HEK293T (cell line): ENCODE measurements at places on chromosomes 16 and 17.

DNA sequence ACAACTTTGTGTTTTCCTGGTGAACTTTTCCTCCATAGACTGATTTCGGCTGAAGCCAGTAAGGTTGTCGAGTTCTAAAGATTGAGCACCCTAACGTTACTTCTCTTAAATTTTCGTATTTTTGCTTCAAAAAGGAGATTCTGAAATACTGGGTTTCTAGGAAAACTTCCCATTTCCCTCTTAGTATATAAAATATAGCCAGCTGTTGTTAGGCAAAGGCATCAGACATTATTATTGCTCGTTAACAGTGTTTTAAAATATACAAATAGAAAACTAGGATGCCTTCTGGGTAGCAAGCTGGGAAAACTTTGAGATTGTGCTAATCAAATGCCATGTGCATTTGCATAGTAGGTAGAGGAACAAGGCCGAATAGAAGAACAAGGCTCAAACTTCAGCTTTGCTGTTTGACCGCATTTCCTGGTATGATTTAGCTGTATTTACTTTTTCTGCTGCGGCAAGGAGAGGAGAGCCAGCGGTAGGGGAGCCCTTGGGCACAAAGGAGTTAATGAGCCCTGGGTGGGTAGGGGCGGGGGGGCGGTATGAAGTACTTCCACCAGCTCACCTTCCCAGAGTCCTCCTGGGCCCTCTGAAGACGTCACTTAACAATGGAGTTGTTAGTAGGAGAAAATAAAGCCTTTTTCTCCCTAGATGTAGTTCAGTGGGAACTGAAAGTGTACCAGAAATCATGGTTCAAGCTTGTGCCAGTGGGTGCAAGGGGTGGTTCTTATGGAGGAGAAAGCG lies 151.9 kb downstream of the MSI2 start:
- no peak for DNase-seq

DNA sequence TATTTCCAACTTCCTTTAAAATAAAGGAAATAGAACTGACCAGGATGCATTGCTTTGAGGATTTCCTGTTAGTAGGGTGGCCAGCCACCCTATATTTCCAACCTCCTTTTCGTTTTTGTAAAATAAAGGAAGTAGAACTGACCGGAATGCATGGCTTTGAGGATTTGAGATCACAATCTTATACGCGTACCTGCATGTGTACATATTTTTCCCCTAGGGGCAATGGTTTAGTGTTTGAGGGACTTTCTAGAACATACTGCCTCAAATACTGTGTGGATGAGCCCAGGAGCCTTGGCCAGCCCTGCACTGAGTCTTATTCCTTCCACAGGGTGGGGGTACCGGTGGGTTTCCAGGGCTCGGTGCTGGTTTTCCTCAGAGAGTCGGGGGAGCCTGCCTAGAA lies 25.6 kb downstream of the MAPK8IP3 start:
- DNase-seq = no peak

- DNase-seq = no peak
These were observed 42.0 kb upstream of the ETV4 start for GRCh38 chr17:43588121-43588520.

- peak; percentile 34 for DNase-seq
These were observed 37.5 kb downstream of the ERCC4 start for GRCh38 chr16:13957197-13958078.

GRCh38 chr16:31489298-31489564 lies 6.3 kb downstream of the SLC5A2 start:
- no peak for DNase-seq

- no peak for DNase-seq
These were observed 34.8 kb downstream of the CPNE2 start for GRCh38 chr16:57127037-57127763.

DNA sequence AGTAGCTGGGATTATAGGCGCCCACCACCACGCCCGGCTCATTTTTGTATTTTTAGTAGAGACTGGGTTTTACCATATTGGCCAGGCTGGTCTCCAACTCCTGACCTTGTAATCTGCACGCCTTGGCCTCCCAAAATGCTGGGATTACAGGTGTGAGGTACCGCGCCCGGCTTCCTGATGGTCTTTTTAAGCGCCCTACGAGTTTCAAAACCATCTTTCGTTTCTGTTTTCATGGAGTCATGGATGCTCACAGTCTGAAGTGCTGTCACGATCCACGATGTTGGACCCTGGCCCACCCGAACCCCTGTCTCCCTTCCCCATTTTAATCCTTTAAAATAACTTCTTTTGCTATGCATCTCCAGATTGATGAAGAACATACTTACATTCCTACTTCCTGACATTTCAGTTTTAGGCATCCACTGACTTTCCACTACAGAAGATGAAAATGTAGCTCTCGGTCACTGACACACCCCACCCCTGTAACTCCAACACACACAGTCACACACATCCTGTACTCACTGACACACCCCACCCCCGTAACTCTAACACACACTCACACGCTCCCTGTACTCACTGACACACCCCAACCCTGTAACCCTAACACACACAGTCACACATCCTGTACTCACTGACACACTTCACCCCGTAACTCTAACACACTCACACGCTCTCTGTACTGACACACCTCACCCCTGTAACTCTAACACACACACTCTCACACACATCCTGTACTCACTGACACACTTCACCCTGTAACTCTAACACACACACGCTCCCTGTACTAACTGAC lies 22.6 kb upstream of the WDR45B start:
- no peak for DNase-seq

GRCh38 chr17:40671282-40671681 lies 6.3 kb upstream of the KRT222 start:
- DNase-seq = no peak

DNA sequence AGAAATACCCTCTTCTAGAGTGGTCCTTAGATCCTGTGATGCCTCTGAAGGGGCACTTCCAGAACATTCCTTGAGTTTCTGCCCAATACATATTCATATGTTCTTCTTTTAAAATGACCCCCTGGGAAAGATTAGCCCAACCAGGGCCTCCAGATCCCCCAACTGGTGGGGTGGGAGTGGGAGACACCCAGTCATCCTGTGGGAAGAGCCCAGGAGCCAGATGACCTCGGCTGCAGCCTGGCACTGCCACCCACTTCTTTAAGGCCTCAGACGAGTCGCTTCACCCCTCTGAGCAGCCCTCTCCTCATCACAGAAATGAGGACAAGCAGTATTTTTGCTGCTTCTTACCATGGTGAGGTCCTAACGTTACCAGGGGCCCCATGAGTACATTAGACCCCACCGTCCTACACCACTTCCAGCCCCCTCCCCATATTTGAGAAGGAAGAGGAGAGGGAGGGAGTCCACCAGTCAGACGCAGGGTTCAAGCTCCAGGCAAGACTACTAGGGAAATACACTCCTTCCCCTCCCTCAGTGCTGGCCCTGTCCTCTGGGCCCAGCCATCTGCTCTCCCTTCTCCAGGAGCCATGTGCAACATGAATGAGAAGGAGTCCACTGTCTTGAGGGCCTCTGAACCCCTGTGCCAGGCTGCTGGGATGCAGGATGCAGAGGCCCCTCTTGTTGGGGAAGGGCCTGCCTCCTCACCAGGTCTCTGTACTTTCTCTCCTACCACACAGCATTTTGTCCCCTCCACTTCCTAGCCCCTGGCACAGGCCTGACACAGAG lies 11.8 kb downstream of the MPO start:
- peak; percentile 4 for DNase-seq

GRCh38 chr16:1871974-1872635 lies at the start of gene MEIOB:
MEIOB (minus strand) TSS chr16:1872164; CDS start chr16:1868175, 3,989 bp downstream.
- no peak for DNase-seq

DNA sequence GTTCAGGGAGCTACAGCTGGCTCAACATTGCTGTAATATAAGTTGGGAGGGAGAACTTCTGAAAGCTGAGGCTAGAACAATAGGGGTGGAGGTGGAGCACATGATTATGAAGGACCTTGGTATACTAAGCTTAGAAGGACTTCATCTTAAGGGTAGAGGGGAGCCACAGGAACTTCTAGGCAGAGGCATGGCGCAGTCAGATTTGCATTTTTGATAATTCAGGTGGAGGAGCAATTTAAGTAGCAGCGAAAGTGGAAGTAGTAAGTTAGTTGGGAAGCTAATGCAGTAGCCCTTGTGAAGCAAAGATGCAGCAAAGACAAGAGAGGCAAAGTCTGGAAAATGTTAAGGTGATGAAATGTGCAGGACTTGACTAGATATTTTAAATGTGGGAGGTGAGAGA lies 144.1 kb downstream of the SPECC1 start:
- no peak for DNase-seq

- DNase-seq = peak; percentile 30
These were observed at the start of gene CHP2 for GRCh38 chr16:23754594-23755483. CHP2 (plus strand) TSS chr16:23755026; CDS start chr16:23755050, 24 bp downstream.

DNA sequence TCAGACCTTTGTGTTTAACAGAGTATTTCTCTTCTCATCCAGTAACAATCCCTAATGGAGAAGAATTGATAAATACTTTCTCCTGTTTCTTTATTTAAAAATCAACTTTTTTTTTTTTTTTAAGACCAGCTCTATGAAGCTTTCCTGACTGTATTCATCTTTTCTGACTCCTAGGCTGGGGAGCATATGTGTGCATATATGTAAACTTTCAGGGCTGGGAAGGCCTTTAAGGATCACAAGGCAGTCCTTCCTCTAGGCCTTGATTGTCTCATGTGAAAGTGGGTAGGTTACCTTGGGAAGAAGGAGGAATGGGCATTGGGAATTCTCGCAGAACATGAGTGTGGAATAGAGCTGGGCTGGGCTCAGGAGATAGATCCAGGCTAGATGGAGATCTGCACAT lies 292.9 kb upstream of the SALL1 start:
- no peak for DNase-seq

- peak; percentile 23 for DNase-seq
These were observed 27.1 kb downstream of the TBC1D3B start for GRCh38 chr17:36149296-36149820.

- DNase-seq = no peak
These were observed 5.1 kb upstream of the CLUH start for GRCh38 chr17:2716649-2717048.

GRCh38 chr16:71894229-71894920 lies 956 bp upstream of the IST1 start:
- DNase-seq = peak; percentile 15

DNA sequence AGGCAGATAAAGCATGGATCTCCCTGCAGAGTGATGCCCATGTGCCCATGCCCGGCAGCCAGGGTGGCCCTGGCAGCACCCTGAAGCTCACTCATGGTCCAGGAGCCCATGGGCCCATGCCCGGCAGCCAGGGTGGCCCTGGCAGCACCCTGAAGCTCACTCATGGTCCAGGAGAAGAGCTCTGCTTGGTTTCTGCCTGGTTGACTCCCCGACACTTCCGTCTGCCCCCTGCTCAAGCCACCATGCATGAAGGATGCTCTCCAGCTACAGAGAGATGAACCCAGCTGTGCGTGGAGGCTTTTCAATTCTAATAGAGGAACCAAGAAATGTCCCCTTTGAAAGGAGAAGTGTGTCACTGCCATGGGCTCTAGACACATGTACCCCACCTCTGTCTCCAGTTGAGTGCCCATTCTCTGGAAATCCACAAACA lies 8.7 kb downstream of the CCL17 start:
- DNase-seq = no peak

GRCh38 chr17:77526259-77526711 lies 385.5 kb downstream of the SEC14L1 start:
- DNase-seq = no peak

DNA sequence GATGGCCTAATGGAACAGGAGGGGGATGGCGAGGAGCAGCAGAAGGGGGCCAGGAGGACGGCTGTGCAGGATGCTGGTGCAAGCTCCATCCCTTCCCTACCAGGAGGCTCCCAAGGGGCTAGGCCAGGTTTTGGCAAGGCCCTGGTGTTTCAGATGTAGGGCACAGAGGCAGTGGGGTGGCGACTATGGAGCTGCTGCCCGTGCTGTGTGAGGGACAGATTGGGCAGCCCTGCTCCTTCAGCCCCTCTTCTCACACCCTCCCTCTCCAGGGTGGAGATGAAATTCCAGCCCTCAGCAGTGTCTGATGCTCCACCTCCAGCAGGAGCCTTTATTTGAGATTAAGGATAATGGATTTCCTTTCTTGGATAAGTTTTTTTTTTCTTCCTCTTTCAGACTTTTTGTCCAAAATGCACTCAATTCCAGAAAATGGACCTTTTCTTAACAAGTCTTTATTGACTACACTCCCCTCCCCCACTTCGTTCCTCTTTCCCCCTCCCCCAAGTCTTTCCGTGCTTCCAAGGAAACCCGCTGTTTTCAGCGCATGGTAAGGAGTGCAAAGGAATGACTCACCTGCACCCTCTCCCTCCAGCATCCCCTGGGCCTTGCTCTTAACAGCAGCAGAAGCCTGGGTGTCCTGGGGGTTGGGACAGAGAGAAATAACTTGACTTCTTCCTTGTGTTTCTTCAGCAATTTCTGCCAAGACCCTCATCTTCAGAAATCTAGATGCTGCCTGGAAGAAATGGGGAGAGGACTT lies 95.2 kb downstream of the CCDC182 start:
- no peak for DNase-seq

DNA sequence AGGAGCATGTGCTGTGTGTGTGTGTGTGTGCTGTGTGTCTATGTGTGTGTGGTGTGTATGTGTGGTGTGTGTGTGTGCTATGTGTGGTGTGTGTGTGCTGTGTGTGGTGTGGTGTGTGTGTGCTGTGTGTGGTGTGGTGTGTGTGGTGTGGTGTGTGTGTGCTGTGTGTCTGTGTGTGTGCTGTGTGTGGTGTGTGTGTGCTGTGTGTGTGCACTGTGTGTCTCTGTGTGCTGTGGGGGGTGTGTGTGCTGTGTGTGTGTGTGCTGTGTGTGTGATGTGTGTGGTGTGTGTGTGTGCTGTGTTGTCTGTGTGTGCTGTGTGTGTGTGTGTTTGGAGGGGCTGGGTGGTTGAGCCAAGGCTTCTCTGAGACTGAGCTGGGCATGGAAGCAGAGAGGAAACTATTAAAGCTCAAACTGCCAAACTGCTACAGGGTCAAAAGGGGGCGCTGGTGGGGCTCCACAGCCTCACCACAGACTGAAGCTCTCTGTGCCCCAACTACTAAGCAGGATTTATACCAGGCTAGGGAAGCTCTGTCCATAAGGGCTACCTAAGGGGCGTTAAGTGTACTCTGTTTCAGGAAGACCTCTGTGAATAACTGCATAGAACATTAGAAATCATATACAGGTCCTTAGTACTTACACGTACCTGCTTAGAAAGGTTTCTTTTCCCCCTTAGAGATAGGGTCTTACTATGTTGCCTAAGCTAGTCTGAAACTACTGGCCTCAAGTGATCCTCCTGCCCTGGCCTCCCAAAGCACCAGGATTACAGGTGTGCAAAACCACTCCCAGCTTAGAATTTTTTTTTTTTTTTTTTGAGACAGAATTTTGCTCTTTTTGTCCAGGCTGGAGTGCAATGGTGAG lies 27.8 kb upstream of the GHDC start:
- peak; percentile 70 for DNase-seq

- peak; percentile 23 for DNase-seq
These were observed 9.7 kb downstream of the RHBDL3 start for GRCh38 chr17:32275060-32276042.

- no peak for DNase-seq
These were observed 139.1 kb downstream of the FTO start for GRCh38 chr16:53843084-53843483.

GRCh38 chr17:50076591-50077235 lies 18.4 kb upstream of the PDK2 start:
- DNase-seq = no peak

GRCh38 chr17:78473951-78474613 lies 95.6 kb downstream of the PGS1 start:
- no peak for DNase-seq

- DNase-seq = peak; percentile 29
These were observed 17.1 kb downstream of the PMP22 start for GRCh38 chr17:15247891-15248529.

- no peak for DNase-seq
These were observed 52.7 kb downstream of the CDRT4 start for GRCh38 chr17:15414532-15415306.

GRCh38 chr17:74739227-74739831 lies 2.3 kb downstream of the RAB37 start:
- DNase-seq = no peak
